Left colon (tissue), 2 donors: ENCODE measurements at places on chromosomes 6 and 20. TPM values are rescaled to one million over a fixed set of nuclear protein-coding genes. Genes with fewer than 3 reads are reported as not detected.

Gene SLC17A9
- 17.7 TPM for total RNA-seq

Gene BTNL2
- total RNA-seq = not detected

Gene C6orf52
- not detected for total RNA-seq

Gene PREX1
- total RNA-seq = 11.8 TPM

Gene ULBP3
- total RNA-seq = 1.2 TPM

Gene SLC17A1
- not detected for total RNA-seq

Gene ANKEF1
- total RNA-seq = 6.3 TPM

Gene TFAP2C
- 0.52 TPM for total RNA-seq

Gene POU5F1
- 1.8 TPM for total RNA-seq

GRCh38 chr6:111208933-111209332 is 121.6 kb downstream of the SLC16A10 start:
- no peak for DNase-seq

- no peak for DNase-seq
Measured at GRCh38 chr6:112259337-112259675, 4.9 kb upstream of the LAMA4 start.

DNA sequence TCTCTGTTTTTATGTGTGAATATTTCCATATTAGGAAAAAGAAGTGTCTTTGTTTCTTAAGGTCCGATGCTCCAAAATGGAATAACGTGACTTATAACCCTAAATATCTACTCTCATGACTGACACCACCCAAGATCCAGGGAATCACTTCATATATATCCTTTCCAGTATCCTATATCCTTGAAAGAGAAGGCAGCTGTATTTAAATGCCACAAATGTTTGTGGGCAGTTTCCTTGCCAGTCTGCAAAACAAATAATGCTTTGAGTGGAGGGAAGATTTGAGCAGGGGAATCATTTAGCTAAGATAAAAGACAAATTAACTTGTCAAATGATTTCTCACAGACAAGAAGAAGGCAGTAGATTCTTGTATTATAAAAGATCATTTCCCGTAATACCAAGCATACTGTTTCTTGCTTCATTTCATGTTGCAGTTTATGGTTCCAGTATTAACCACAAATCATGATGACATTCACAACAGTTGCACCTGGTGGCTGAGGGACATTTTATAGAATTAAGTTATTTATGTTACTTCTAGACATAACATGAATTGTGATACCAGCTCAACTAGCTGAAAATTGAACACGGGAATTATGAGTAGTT is 30.0 kb upstream of the FABP7 start:
- DNase-seq = no peak

DNA sequence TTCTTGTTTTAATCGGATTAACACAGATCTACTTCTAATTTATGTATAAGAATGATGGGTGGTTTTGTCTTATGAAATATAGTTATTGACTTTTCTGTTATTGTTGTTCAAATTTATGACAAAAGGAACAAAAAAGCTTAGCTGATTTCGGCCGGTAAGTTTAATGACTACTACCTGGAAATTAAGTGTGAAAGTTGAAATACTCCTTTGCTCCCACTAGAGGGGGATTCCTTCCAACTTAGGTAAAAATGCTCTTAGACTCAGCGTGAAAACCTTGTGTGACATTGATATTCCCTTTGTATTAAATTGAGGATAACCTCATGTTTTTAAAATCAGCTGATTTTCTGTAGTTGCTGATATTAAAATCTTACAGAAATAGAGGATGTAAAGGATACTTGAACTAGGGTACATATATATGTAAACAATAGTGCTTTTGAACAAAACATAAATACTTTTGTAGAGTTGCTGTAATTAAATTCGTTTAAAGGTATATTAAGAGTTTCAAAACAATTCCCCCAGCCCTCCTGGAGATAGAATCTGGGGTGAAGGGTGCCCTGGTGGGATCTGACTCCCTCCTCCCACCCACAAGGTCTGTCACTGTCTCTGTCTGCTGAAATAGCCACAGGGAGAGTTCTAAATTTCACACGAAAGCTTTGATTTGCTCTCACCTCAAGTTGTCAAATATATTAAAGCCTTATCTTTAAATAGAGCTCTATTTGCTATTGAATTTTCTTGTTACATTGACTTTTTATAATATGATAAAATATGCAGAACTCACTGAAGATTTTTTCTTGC is 257.5 kb downstream of the ARID1B start:
- DNase-seq = no peak

GRCh38 chr6:80618953-80619352 is 512.5 kb downstream of the BCKDHB start:
- no peak for DNase-seq

DNA sequence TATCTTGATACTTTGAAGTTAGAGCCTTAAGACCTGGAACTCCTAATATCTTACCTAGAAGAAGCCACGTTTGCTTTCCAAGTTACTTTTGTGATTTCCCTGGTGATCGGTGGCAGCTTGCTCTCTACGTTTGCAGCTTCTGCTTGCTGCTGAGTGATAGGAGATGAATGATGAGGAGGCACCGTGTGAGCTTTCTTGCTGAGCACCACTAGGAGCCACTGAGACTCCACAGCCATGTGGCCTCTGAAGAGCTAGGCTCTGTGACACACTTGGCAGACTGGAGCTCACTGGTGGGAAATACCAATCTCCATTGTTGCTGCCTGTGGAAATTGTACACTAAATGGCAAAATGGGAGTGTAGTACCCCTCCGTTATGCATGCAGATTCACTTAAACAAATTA is 161.8 kb downstream of the IBTK start:
- DNase-seq = no peak

- no peak for DNase-seq
Measured at GRCh38 chr6:32439602-32440214, at the start of gene HLA-DRA. Gene HLA-DRA (plus strand): TSS chr6:32439887. CDS start chr6:32439951, 64 bp downstream.

DNA sequence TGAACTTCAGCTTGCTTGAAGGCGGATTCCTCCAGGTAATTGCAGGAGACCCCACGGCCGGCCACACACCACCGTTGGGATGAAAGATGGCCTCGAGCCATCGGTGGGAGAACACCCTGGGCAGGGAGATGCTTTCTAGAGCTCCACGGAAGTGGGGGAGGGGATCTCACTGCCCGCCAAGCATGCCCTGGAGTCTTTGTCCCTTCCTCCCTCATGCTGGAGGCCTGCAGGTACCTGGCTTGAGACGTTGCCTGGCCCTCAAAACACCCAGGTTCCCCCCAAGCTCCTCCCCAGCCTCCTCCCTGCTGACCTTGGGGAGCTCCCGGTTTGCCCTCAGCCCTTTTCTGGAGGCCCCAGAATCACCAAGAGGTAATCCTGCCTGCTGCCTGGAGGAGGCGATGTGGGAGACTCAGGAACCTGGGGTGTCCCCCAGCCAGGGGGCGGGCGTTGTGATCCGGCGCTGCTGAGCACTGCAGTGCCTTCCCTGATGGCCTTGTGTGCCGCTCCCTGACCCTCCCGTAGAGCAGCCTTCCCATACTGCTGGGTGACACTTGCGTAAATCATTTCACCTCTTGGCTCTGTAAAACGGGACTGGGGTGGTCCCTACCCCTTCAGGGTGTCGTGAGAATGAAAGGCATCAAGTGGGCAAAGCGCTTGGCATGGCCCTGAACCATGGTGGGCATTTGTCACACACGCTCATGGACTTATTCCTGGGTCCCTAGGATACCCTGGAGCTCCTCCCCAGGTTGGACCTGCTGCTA is 91.4 kb downstream of the CEBPB start:
- no peak for DNase-seq

- DNase-seq = no peak
Measured at GRCh38 chr6:127291495-127291894, 24.8 kb downstream of the RNF146 start.

GRCh38 chr20:52439375-52439774 is 247.8 kb upstream of the ZFP64 start:
- DNase-seq = no peak

DNA sequence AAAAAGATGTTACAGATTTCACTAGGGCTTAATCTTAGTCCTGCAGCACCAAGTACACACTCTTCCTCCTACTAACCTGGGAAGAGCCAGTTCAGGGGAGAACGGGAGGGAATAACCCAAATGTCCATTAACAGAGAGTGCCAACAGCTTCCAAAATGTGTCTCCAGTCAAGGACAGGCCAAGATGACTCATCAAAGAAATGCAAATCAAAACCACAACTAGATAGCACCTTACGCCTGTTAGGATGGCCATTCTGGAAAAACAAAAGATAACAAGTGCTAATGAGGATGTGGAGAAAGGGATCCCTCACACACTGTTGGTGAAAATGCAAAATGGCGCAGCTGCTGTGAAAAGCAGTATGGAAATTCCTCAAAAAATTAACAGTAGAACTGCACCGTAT is 3.8 kb upstream of the MAS1L start:
- DNase-seq = no peak

DNA sequence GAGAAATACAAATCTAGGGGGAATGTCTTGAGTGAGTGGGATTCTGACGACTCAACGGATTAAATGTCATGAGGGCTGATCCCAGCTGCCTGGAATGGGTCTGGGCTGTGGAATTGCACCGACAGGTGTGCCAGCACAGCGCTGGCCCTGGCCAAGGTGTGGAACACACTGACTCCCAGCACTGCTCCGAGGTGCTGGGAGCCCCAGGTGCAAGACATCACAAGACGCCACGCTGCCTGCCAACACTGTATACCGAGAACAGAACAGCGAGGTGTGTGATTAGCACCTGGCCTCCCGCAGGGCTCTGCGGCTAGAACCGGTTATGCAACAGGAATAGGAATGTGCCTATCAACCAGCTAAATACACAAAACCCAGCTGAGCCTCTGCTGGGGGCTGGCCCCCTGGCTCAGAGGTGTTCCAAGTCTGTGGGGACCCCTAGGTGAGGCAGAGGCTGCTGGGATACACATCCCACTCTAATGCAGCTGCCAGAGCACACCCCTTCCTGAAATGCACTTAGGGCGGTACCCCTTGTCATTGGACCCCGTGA is 24.8 kb upstream of the APMAP start:
- peak; percentile 66 for DNase-seq

DNA sequence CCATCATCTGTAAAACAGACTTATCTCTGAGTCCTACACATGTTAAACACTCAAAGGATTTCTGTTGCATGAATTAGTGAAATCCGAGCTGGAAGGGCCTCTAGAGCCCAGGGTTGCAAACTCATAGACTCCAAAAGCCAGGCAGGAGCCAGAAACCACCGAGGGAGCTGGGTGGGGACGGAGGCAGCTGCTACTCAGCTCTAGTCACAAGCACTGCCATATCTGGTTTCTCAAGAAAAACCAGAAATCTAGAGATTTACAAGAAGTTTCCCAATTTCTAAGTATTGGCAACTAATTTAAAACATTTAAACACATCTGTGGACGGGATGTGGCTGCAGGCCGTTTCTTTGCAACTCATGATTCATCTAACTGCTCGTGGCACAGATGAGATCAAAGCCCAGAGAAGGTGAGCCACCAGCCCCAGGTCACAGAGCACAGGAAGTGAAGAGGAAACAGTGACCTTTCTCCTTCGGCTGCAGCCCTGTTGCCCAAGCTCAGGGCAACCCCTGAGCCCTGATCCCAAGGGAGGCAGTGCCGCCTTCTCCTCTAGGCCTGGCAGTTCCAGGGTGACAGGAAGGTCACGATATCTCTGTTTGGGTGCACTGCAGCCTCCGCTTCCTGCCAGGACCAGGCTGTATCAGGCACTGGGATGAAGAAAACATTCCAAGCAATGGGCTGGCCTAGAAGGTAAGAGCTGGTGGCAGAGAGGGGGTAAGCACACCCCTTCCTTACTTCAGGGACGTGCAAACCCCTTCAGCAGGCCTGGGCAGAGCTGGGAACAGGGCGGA is 26.4 kb upstream of the PTGIS start:
- no peak for DNase-seq

- DNase-seq = no peak
Measured at GRCh38 chr6:159148641-159149040, 20.6 kb upstream of the FNDC1 start.

DNA sequence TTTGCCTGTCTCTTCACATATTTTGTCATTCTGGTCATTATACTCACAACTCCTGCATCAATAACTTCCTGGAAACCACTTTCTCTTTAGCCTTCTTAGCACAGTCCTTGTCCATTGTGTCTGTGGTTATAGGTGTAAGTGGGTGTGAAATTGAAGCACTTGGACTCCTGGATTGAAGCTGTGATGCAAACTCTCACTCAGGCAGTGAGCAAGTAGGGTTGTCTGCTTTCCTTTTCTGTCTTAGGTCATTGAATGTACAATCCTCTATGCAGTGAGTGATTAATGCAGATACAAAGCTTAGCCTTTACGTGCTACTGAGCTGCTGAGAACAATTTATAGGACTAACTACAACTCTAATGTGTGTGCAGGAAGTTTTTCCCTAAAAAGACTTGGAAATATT is 54.8 kb downstream of the ADGRB3 start:
- no peak for DNase-seq

DNA sequence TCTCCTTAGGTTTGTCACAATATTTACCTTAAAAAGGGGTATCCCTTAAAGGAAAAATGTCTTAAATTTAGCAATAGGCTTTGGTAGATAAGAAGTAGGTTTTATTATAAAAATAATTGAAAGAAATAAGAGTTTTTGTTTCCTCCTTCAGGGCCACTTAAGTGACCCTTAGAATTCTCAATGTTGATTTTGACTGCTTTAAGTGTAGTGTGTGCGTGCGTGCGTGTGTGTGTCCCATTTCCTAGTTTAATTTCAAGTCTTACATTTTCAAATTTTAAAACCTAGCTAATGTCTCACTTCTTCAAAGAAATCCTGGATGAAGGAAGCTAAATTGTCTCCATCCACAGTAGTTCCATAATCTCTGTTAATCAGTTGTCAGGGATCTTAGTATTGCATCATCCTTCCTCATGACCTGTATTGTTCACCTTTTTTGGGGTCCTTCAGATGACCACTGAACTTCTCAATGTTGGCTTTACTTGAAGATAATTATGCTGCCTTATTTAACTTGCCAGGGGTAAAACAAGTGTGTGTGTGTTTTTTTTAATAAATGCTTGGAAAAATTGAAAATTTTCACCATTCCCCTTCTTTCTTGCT is 50.7 kb upstream of the TFB1M start:
- DNase-seq = no peak

GRCh38 chr6:162099685-162100084 is 627.9 kb downstream of the PRKN start:
- no peak for DNase-seq

DNA sequence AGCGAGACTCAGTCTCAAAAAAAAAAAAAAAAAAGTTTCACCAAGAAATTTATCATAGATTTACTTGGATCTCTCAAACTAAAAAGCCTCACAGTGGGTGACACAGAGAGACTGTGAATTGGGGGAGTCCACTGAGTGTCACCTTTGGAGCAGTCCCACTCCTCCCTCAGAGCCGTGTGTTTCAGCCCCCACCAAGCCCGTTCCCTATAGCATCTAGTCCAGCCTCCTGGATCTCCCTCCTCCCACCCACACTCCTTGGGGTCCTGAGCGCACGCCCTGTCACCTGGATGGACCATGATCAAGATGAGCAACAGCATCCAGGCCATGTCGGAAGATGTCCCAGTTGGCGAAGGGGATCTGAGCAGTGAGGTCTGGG is 422 bp downstream of the NCR3 start:
- no peak for DNase-seq
